NCI-H1048 (cell line): ENCODE measurements at places on chromosomes 13 and 19.

GRCh38 chr13:59477011-59477410 is 686.7 kb downstream of the DIAPH3 start:
- no peak for DNase-seq

GRCh38 chr19:39472746-39473442 is 7.7 kb upstream of the TIMM50 start:
- DNase-seq: no peak

DNA sequence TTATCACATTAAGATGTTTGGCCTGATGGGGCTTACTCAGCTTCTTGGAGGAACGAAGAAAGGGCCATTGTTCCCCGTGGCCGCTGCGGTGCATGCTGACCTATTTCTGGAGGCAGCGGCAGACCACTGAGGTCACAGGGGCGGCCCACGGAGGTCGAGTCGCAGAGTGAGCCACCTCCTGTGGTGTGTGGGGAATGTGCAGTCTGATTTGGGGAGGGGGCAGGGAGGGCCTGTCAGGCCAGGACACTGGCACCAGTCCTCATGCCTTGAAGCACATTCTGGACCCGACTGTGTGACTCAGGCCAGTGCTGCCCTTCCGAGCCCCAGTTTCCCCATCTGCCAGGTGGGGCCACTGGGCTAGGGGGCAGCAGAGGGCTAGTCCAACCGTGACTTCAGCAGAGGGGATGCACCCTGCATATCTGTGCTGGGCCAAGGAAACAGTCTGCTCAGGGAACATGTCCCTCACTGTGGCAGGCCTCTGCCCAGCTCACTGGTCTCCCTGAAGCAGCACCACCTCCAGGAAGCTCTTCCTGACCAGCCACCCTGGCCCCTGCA is 6.3 kb downstream of the SLC7A10 start:
- DNase-seq: no peak

GRCh38 chr19:40797963-40798682 is 868 bp upstream of the EGLN2 start:
- DNase-seq: no peak

DNA sequence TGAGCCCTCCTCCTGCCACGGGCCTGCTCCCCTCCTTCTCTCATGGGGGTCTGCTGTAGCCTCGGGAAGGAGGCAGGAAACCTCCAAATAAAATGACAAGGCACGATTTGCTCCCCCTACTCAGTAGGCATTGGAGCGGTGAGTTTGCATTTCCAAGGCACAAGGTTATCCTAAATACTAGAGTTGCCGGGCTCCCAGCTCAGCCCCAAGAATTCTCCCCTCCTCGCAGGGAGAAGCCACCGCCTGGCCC is 1.5 kb downstream of the CEBPA start:
- no peak for DNase-seq

GRCh38 chr13:77026255-77026860 is 601 bp downstream of the FBXL3 start:
- DNase-seq: peak; percentile 64

GRCh38 chr19:1225440-1226226 is 12.2 kb downstream of the CBARP start:
- DNase-seq: no peak

- DNase-seq: no peak
Measured at GRCh38 chr13:89199138-89199537, 1528.0 kb downstream of the SLITRK5 start.

DNA sequence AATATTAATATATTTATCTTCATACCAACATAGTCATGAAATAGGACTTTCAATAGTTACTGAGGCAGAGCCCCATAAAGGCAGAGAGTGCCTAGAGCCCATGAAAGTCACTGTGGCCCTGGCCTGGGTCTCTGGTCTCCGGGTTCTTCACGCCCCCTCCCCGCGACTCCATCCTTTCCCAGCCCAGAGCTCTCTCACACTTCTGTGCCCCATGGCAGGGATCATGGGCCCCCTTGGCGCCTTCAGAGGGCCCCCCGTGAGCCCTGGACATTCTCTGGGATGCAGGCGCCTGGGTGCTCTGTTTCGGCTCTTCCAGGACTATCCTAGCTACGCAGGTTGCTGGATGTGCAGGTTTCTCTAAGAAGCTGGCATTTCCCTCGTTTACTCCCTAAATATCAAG is 228.4 kb downstream of the TEX29 start:
- no peak for DNase-seq
